ENCODE measurements at places on chromosomes 4 and X.

DNA sequence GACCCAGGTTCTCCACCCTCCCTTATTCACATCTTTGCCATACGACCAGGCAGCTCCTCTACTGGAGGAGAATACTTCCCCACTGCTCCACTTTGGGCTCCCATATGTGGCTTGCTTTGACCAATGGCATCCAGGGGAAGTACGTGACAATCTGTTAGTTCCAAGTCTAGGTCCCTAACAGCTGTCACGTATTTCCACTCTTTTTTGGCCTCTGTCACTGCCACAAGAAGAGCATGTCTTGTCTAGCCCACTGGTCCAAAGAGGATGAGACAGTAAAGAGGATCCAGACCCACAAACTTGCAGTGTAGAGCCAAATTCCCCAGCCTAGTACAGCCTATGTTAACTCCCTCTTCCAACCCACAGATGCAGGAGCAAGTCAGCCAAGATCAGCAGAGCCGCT lies 49.7 kb upstream of the GATB start:
- no peak for DNase-seq

- DNase-seq: no peak
Measured at GRCh38 chr4:38060829-38061431, 100.7 kb downstream of the PTTG2 start.

- no peak for DNase-seq
Measured at GRCh38 chr4:185282968-185283367, 73.6 kb downstream of the SNX25 start.

GRCh38 chrX:555725-556666 lies 74.6 kb upstream of the SHOX start:
- peak; percentile 91 for DNase-seq

DNA sequence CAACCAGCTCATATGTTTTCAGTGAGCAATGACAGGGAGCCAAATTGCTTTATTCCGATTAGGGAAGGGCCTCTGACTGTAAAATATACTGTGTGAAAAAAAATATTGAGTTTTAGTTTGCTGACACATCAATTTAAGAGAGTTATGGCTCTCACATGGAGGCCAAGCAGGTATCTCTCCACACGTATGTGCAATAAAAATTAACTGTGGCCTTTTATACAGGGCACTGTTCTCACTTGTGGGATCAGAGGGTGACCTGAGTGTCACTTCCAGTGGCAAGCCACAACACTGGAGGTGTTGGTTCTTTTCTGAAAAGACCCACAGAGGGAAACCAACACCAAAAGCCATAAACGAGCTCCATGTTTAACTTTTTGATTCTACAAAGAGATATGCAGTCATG lies 462.8 kb downstream of the MID1IP1 start:
- DNase-seq: no peak

- no peak for DNase-seq
Measured at GRCh38 chrX:71320126-71320525, 18.6 kb downstream of the ITGB1BP2 start.

DNA sequence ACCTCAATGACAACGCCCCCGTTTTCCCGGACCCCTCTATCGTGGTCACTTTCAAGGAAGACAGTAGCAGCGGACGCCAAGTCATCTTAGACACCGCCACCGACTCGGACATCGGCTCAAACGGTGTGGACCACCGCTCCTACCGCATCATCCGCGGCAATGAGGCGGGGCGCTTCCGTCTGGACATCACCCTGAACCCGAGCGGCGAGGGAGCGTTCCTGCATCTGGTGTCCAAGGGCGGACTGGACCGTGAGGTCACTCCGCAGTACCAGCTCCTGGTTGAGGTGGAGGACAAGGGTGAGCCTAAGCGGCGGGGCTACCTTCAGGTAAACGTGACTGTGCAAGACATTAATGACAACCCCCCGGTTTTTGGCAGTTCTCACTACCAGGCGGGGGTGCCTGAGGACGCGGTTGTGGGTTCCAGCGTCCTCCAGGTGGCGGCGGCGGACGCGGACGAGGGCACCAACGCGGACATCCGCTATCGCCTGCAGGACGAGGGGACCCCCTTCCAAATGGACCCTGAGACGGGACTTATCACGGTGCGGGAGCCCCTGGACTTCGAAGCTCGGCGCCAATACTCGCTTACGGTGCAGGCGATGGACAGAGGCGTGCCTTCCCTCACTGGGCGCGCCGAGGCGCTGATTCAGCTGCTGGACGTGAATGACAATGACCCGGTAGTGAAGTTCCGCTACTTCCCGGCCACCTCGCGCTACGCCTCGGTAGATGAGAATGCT lies 2.2 kb downstream of the FAT4 start:
- DNase-seq: peak; percentile 92

- DNase-seq: no peak
Measured at GRCh38 chr4:81378386-81378785, 93.3 kb downstream of the RASGEF1B start.

DNA sequence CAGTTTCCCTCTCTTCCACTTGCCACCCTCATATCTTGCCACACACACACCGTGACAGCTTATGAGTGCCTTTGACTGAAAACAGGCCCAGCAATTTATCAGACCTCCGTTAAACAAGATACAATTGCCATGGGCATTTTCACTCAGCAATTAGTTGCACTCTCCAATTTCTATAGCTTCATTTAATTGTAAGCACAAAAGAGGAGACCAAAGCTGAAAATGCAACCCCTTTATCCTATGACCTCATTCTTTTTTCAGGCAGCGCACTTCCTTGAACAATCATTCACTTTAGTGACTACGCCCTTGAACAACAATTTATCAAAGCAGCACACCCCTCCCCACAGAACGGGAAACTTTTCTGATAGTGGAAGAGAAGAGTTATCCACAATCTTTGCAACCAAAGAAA lies 4.1 kb downstream of the POF1B start:
- peak; percentile 13 for DNase-seq

DNA sequence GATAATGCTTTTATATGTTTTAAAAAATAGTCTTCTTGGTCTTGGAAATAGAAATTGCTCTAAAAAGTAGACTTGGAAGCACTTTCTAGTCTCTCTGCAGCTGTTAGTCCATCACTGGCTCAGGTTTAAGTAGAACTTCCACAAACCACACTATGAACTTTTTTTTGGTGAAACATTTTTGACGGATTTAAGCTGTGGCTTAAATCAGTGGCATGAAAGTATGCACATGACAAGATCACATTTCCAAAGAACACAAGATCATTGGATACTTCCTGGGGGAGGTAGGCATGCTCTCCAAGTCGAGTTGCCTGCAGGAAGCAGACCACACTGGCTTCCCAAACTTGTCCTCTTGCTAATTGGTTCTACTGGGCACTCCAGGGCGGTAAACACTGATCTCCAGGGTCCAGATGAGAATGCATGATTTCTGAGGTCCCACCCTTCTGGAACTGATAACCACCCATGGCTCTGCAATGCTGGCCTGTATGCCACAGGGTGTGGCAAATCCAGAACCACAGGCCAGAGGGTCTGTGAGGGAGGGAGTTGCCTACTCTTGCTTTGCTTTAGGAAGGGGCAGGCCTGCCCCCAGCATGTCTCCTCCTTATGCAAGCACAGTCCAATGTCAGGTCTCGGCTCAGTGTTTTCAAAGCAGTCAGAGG lies 331.9 kb upstream of the SFRP2 start:
- DNase-seq: no peak
